T-cell (primary cell): ENCODE measurements at places on chromosomes 5 and 9. TPM values are rescaled to one million over a fixed set of nuclear protein-coding genes. Genes with fewer than 3 reads are reported as not detected.

DNA sequence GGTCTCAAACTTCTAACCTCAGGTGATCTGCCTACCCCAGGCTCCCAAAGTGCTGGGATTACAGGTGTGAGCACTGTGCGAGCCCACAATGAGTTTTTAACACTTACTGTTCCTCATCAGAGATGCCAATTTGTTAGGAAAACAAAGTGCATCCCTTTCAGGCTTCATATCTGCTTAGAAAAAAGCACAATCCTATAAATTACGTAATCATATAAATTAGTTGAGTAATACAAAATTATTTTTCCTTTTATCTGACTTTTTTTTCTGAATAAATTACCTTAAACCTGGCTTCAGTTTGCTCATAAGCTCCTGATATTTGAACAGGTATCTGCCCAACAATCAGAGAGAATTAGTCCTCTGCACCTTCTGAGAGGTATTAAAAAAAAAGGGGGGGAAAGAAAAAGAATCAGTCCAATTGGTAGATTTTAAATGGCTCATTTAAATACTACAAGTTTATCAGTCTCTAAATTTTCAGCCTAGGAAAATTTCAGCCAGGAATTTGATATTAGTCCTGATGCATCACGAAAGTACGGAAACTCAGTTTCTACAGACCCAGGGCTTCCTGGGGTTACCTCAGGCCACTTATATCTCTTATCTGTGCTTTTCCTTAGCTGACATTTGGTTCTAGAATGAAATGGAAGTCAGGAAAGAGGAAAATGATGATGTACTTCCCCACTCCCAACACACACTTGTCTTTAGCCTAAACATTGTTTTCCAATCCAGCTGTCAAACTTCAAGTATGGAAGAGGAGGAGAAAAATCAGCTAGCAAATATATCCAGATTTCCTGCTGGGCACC is 26.8 kb downstream of the ITGA1 start:
- DNase-seq: no peak

Gene DPP7
- total RNA-seq: 309 TPM

DNA sequence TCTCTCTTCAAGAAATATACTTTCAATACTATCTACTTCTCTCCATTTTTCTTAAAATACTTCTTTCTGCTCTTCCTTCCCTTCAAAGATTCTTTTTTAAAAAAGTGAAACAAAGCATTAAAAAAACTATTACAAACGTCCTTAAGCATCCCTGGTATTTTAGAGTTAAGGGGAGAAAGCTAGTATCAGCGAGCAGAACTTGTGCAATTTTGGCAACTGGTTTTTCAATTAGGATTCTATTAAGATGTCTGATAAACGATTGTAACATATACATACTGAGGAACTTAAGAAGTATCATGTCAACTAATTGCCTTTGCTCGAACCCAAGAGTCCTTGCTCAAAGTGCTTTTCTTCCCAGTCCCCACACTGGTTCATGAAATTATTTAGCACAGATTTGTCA is 459.2 kb downstream of the BNC2 start:
- DNase-seq: no peak

Gene FOXD4L4
- not detected for total RNA-seq

GRCh38 chr5:14383923-14384322 is 197.7 kb upstream of the OTULINL start:
- no peak for DNase-seq

- peak; percentile 49 for DNase-seq
These were observed 52.4 kb downstream of the DMRT1 start for GRCh38 chr9:893843-894420.

DNA sequence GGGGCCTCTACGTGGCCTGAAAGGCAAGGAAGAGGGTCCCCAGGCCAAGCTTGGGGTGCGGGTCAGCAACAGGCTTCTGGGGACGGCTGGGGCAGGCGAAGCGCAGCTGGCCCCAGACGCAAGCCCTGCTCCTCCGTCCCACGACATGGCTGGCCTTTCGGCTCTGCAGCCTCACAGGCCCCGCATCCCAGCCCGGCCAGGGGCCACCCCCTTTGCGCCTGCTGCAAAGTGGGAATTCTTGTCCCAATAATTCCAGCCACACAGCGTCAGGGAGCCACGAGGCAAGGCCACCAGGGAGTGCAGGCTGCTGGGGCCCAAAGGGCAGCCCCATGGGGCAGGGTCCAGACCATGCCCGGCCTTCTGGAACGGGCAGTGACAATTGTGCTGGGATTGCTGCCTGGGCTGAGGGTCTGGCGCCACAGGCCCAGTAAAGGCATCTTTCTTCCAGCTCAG is 1.1 kb upstream of the ENTPD2 start:
- DNase-seq: no peak

GRCh38 chr9:136078498-136079011 is 16.5 kb downstream of the NACC2 start:
- no peak for DNase-seq

- no peak for DNase-seq
These were observed 59.8 kb upstream of the RXRA start for GRCh38 chr9:134266418-134266817.

Gene PAIP1
- 35.7 TPM for total RNA-seq

Gene FAM193B
- total RNA-seq: 162 TPM

Gene WNT8A
- not detected for total RNA-seq

DNA sequence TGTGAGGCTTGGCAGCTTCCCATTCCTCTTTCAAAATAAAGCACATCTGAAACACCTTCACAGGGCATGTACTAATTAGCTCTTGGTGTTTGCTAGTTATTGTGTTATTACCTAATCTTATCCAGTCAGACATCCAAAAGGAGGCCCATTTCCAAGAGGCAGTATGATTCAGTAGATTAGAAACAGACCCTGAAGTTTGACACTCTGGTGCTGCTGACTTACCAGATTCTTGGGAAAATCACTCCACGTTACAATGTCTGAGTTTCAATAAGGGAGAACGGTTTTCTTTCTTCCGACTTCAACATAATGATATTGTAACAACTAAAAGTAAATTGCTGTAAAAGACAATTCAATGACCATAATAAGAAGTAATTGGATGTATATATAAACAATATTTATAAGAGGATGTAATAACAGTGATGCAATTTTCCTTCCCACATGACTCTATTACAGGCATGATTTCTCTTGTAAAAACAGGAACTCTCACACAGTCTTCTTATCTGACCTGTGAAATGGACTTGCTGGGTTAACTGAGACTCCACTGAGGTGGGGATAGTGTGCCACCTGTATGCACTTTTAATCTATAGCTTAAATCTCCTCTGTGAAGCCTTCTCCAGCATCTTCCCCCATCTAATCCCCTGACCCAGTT is 181.3 kb upstream of the ELL2 start:
- no peak for DNase-seq

- DNase-seq: no peak
These were observed 62.8 kb upstream of the KLF9 start for GRCh38 chr9:70477146-70477745.

DNA sequence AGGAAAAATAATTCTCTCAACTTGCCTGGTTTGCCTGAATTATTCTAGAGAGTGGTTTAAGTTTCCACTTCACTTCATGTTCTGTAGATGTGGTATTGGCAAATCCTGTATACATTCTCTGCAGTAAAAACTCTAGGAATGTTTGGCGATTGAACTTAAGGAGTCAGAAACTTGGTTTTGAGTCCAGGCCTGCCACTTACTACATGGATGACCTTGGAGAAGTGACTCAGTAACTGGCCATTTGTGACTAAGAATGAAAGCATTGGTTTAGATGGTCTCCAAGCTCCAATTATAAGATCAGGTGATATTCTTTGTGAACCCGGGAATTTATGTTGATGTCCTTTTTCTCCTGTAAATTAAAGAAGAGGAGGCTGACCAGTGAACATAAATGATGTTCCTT is 233.8 kb downstream of the GAS1 start:
- DNase-seq: no peak

Gene TSSK1B
- total RNA-seq: not detected

Gene OMD
- not detected for total RNA-seq

Gene SEMA5A
- 0.60 TPM for total RNA-seq

GRCh38 chr5:547086-547924 is 23.1 kb upstream of the SLC9A3 start:
- no peak for DNase-seq

- DNase-seq: no peak
These were observed 5.7 kb downstream of the MAPKAP1 start for GRCh38 chr9:125701351-125701750.

DNA sequence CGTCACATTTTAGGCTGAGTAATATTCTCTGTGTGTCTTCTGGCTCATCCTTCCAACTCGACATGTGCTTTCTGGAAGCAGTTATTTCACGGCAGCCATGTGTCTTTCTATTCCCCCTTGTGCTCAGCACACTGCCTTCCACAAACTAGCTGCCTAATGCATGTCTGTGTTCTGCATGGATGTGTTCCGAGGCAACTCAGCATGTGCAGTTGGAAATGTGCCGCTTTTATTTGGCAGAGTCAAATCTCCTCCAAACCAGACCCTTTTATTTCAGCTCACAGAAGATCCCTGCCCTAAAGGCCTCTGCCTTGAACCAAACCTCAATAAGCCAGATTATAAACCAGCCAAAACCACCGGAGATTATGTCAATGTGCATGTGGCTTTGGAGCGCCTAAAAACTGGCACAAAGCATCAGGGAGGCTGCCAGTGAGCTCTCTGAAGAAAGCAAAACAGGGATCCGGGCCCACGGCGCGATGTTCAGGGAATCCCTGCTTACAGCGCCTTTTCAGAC is 360.2 kb downstream of the DEPDC1B start:
- DNase-seq: no peak

DNA sequence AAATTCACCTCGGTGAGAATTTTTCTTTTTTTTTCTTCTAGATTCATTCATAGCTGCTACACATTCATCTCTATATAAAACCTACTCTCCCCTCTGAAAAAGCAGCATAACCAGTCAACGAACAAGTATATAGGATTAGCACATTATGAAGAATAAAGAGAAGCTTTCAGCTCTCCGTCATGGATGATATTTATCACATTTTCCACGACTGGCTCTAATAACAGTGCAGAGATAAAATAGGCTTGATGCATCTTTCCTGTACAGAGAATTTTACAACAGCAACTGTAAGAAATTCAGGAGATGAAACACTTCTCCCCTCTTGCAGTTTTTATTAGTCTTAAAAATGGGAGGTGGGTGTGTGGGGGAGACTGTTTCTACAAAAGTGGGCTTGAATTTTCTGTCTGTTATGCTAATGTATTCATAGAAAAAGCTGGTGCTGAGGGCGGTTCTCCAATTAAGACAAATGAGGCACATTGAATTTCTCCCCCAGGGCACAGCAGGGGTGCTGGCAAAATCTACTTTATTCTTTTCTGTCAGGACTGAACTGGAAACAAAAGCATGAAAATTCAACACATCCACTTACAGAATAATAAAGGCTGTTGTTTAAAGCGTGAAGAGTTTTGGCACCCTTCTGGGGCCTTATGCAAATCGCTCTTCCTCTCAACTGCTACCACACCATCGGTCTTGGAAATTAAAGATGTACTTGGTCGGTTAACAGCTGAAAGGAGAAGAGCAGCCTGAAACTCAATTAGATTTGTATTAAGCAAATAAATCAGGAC is 233.9 kb upstream of the ZNF608 start:
- no peak for DNase-seq

- no peak for DNase-seq
These were observed 148.7 kb downstream of the FAM174A start for GRCh38 chr5:100683881-100684280.

DNA sequence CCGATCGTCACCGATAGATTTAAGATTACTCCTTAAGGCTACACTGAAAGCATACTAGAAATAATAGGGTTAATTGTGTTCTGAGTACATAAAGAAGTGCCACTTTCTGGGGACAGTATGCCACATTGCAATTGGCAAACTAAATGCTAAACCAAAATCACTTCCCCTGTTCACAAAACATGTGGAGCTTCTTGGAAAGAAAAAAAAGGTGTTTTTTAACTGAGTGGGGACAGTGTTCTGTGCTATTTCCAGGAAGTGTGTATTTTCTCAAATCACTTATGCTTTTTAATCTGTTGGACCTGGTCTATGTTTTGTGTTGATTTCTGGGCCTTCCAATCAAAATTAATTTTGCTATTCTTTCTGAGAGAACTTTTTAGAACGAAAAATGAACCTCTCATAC is 149.3 kb upstream of the MPDZ start:
- no peak for DNase-seq

DNA sequence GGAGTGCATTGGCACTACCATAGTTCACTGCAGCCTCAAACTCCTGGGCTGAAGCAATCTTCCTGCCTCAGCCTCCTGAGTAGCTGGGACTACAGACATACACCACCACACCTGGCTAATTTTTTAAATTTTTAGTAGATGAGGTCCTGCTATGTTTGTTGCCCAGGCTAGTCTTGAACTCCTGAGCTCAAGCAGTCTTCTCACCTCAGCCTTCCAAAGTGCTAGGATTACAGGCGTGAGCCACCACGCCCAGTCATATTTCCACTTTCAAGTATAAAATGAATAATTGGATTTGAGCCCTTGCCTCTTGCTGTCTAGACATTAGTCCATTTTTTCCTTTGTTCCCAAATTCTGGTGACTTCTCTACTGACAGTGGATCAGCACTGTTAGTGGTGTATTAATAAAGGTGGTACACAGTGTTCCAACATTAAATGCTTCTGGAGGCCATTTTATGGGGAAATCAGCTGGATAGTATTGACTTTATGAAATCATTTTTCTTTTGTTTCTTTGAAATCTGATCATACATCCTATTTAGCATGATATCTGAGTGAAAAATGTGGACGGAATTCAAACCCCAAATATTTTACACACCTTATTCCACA is 15.9 kb downstream of the ATP6V0E1 start:
- DNase-seq: no peak

Gene SH2D3C
- 35.3 TPM for total RNA-seq

GRCh38 chr5:149521739-149522685 is 29.2 kb downstream of the CSNK1A1 start:
- no peak for DNase-seq

- no peak for DNase-seq
These were observed 33.1 kb downstream of the GTF3C4 start for GRCh38 chr9:132703336-132703735.

DNA sequence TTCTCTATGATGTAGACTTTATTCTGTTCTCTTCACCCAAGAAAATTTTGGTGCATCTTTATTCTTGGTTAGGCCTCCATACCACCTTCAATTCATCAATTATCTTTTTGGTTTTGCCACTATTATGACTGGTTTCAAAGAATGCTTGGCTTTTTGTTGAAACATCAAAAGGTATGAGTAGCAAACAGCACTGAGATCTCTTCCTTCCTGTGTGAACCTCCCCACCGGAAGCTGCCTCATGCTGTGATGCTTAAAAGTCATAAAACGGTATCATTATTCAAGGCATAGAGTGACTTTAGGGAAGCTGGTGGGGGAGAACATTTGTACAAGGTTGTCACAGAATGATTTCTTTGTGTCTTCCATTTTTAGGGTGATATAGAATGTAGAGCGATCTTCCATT is 70.6 kb downstream of the IQGAP2 start:
- DNase-seq: peak; percentile 75

Gene SLC6A7
- not detected for total RNA-seq

Gene MEGF9
- total RNA-seq: 11.3 TPM

DNA sequence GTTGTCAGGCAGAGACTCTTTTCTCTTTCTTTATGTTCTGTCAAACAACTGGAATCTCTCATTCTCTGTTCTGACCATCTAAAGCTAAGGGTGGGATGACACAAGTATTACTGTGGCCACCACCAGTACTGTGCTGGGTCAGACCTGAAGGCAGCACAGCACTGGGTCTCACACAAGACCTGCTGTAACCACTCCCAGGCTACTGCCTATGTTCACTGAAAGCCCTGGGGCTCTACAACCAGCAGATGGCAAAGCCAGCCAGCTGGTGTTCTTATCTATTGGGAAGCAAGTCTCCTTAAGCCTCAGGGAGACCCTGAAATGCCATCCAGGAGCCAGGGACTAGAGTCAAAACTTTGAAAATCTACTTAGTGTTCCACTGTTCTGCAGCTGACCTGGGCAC is 189.5 kb downstream of the SLCO4C1 start:
- no peak for DNase-seq
